ENCODE measurements at places on chromosomes 7 and 10.

- DNase-seq, result no peak
Measured at GRCh38 chr10:109665321-109665720, 258.0 kb downstream of the XPNPEP1 start.

- peak; percentile 47 for DNase-seq
Measured at GRCh38 chr7:113338071-113338696, 219.8 kb upstream of the SMIM30 start.

GRCh38 chr10:78164702-78165101, 131.0 kb downstream of the RPS24 start:
- no peak for DNase-seq

- no peak for DNase-seq
Measured at GRCh38 chr10:103574097-103575061, 80.9 kb downstream of the NEURL1 start.

DNA sequence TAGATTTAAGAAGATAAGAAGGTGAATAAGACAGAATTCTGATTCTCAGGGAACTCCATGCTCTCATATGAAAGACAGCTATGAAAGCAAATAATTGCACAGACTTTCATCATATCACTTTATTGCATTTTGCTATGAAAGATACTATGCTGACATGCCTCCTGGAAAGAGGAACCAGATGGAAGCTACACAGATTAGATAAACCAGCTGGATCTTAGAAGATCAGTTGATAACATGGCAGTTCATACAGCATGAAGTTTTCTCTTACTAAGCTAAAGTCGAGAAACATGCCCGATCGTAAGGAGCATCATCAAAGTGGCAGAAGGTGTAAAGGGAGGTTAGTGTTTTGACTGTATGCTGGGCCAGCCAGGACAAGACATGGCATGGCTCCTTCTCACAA, 112.5 kb upstream of the DPP6 start:
- DNase-seq, result no peak

- no peak for DNase-seq
Measured at GRCh38 chr10:127500127-127500526, 49.0 kb upstream of the NPS start.

- no peak for DNase-seq
Measured at GRCh38 chr10:84204610-84205009, 10.3 kb downstream of the CDHR1 start.

GRCh38 chr7:7970237-7970530, 1.6 kb downstream of the GLCCI1 start:
- no peak for DNase-seq

- DNase-seq, result no peak
Measured at GRCh38 chr7:149809215-149809614, 29.0 kb upstream of the ZNF862 start.

GRCh38 chr7:16463949-16464715, 1.4 kb downstream of the SOSTDC1 start:
- DNase-seq, result no peak

GRCh38 chr10:31522820-31523219, 203.8 kb downstream of the ZEB1 start:
- no peak for DNase-seq

- DNase-seq, result no peak
Measured at GRCh38 chr7:156386097-156386496, 254.5 kb upstream of the RNF32 start.

DNA sequence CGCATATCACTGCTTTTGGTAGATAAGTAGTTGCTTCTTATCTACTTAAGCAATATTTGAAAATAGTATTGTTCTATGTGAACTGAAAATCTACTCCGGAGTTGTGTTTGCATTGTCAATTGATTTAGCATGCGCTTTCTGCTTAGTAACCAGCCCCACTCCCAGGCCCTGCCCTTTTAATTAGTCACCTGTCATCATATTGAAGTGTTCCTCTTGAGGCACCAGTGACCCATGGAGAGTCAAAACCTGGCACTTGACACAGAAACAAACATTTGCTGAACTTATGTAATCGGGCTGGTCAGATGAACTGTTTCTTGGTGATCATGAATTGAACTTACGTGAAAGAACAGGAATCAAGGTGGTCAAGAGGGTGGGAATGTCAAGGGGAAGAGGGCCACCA, 27.8 kb upstream of the CDHR3 start:
- DNase-seq, result peak; percentile 7

DNA sequence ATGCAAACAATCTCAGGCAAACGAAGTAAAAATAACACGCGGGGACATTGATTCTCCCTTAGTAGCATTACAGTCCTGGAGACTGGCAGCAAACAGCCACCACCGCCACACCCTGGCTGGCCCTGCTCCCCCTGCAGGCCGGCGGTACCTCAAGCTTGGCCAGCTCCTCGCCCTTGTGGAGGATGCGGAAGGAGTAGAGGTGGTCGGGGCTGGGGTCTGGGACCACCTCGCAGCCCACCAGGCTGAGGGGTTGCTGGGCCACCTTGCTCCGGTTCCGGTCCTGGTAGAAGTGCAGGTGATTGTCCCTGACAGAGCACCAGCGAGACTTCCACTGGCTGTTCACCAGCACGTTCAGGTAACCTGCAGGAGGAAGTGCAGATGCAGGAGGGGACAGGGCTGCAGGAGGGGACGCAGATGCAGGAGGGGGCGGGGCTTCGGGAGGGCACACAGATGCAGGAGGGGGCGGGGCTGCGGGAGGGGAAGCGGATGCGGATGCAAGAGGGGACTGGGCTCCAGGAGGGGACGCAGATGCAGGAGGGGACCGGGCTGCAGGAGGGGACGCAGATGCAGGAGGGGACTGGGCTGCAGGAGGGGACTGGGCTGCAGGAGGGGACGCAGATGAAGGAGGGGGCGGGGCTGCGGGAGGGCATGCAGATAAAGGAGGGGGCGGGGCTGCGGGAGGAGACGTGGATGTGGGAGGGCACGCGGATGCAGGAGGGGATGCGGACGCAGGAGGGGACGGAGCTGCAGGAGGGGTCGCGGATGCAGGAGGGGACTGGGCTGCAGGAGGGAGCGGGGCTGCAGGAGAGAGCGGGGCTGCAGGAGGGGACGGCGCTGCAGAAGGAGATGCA, 65.7 kb downstream of the VWA2 start:
- DNase-seq, result peak; percentile 36

DNA sequence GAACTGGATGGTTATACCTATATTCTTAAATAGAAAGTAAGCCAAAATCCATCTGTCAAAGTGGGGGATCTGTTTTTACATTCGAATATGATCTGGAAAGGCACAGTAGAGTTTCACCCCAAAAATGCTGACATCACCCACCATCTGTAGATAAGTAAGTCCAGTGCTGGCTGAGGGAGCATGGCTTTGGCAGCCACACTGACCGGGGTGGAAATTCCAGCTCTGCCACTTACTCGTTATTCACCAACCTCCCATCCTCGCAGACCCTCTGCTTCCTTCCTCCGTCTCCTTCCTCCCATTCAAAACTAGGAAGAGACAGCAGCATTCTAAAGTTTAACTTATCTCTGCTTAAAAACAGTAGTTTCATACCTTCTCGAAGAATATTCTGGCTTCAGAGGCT, 84.9 kb upstream of the GATA3 start:
- no peak for DNase-seq

All from COR-L47 (cell line).